ENCODE measurements at places on chromosomes 2 and 18.

- DNase-seq: no peak
Observed at GRCh38 chr18:52093171-52093570, 246.8 kb upstream of the DCC start.

DNA sequence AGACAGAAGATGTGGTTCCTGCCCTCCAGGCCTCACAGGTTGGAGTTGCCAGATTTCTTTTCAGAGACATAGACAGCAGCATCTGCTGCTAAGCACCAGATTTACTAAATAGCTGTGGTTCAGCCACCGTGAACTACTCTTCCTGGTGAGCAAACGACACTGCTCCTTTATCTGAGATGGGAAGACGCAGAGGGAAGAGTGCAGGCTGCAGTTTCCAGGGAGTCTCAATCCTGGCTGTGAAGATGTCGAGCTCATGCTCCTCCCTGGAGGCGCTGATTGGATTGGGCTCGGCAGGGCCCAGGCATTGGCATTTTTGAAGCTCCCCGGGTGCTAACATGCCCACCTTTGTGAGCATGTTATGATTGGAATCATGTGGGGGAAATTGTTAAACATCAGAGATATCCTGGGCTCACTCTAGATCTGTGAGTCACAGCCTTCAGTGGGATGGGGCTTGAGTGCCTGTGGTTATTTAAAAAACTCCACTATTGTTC is 314.8 kb downstream of the TSN start:
- no peak for DNase-seq

DNA sequence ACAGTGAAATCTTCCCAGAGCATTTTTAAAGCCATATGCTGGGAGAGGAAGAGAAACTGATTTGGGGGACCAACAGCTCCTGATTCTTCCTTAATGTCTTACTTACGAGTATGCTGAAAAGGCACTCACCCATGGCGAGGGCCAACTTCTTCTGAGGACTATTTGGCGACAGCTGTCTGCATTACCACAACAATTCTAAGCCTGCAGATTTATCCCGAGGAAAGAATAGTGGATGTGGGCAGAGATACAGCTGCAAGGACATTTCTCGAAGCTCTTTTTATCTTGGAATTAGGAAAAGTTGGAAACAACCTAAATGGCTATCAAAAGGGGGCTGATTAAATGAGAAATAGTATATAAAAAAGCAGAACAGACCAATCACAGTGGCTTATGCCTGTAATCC is 40.3 kb upstream of the FHL2 start:
- DNase-seq: no peak

DNA sequence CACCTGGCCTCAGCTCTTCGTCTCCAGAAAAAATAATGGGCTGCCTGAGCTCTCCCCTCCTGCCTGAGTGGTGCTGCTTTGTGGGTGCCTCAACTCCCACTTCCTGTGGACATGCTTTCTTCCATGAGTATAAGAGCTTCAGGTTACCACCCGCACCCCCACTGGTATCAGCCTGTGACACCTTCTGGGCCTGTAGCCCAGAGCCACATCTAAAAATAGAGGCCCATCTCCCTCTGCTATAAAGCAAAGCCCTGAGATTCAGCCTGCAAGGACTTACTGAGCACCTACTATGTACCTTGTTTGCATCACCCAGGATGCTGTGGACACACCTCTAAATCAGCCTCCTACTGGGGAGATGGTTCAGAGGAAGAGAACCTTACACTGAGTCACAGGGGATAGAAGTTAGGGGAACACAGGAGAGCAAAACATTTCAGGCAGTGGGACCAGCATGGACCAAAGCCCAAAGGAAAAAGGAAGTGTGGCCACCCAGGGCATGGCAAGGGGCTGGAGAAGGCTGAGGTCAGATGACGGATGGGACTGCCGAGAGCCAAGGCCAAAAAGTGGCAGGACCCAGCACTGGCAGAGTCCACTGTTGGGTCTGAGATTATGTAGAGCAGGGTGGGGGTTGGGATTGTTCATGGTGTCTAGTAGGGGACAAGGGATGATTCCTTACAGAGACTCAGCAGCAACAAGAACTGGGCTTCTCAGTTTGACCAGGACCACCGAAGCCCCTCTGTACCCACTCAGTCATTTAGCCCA is 123.7 kb upstream of the PPP1CB start:
- no peak for DNase-seq

- no peak for DNase-seq
Observed at GRCh38 chr2:205731583-205731981, 49.3 kb downstream of the NRP2 start.

- no peak for DNase-seq
Observed at GRCh38 chr2:218885981-218886947, 5.6 kb downstream of the WNT10A start.

GRCh38 chr2:241282555-241282954 is 32.9 kb downstream of the HDLBP start:
- DNase-seq: no peak

GRCh38 chr2:176111309-176111663 is 4.2 kb downstream of the HOXD11 start:
- DNase-seq: no peak
